NCI-H1092 (cell line): ENCODE measurements at places on chromosomes 13 and 19.
A peak's percentile ranks its signal among the peaks of the same experiment; 100 is the strongest.

DNA sequence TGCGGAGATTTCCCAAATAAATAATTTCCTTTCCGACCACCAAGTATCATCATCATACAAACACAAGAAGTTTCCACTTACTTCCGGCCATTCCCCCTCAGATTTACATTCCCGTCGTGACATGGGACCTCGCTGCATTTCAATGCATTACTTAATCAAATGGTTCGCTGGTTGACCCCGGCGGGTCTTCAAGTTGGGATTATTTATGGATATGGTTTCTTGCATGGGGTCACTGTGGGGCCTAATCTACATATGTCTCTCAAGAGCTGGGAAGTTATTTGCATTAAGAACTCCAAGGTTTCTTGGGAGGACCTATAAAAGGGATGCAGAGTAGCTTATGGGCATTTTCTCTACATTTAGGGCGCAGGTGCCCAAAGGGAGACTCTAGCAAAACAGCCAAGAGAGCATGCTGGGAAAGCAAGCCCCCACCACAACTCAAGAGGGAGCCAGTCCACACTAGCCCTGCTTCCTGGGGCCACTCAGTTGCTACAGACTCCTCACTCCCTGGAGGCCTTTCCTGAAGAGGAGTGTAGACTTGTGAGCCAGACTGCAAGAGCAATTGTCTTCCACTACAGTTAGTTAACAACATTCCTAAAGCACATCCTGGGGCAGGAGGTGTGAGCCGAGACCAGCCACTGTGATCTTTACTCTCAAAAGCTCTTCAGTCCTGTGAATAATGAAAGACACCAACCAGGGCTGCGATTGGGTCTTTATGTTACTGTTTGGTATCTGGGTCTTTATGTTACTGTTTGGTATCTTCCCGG lies 125.3 kb downstream of the KATNAL1 start:
- DNase-seq = no peak

GRCh38 chr19:34220472-34221063 lies 33.8 kb upstream of the GARRE1 start:
- DNase-seq = peak; percentile 5

GRCh38 chr13:40220299-40220935 lies 446.0 kb downstream of the FOXO1 start:
- no peak for DNase-seq

- DNase-seq = no peak
Measured at GRCh38 chr13:47281991-47282390, 385.1 kb upstream of the HTR2A start.

- peak; percentile 71 for DNase-seq
Measured at GRCh38 chr13:26964278-26965250, 204.0 kb upstream of the GPR12 start.
